GM04503 (cell line): ENCODE measurements at places on chromosomes 6 and 20.

DNA sequence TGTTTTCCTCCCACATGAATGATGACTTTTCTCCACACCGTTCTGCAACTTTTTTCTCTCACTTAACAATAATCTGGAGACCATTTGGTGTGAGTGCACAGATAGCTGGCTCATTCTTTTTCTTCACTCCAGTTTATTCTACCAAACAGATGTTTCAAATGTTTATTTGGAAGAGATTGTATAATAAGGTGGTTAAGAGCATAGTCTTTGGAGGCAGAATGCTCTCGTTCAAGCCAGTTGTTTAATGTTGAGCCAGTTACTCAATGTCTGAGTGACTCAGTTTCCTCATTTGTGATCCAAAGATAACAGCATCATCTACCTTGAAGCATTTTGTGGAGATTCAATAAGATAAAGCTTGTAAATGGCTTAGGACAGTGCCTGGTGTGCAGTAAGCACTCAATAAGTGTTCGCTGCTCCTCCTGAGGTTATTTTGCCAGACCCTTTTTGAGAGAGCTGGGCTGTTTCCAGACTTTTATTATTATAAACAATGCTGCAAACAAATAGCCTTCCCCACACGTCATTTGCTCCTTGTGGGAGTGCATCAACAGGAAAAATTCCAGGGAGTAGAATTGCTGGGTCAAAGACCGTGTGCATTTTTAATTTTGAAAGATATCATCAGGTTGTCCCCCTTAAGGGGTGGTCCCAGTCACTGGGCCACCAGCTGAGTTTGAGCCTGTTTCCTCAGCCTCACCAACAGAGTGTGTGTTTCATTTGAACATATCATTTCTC is 70.6 kb downstream of the VEGFA start:
- no peak for DNase-seq

GRCh38 chr20:23146857-23147637 is 60.9 kb upstream of the CD93 start:
- no peak for DNase-seq

DNA sequence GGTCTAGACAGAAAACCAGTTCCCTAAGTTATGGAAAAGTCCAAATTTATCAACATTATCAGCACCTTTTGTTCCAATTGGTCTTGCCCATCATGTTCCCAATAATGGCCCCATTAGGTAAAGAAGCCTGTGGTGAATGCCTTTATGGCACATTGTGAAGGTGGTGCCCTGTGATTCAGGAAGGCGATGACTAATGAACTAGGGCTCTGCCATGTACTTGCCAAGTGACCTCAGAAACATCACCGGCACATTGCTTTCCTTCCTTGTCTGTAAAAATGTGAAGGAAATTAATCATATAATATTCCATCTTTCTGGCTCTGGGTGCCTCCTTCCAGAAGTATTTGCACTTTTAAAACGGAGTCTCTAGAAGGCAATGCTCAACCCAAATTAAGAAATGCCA is 132.3 kb downstream of the UNC5CL start:
- DNase-seq: no peak

DNA sequence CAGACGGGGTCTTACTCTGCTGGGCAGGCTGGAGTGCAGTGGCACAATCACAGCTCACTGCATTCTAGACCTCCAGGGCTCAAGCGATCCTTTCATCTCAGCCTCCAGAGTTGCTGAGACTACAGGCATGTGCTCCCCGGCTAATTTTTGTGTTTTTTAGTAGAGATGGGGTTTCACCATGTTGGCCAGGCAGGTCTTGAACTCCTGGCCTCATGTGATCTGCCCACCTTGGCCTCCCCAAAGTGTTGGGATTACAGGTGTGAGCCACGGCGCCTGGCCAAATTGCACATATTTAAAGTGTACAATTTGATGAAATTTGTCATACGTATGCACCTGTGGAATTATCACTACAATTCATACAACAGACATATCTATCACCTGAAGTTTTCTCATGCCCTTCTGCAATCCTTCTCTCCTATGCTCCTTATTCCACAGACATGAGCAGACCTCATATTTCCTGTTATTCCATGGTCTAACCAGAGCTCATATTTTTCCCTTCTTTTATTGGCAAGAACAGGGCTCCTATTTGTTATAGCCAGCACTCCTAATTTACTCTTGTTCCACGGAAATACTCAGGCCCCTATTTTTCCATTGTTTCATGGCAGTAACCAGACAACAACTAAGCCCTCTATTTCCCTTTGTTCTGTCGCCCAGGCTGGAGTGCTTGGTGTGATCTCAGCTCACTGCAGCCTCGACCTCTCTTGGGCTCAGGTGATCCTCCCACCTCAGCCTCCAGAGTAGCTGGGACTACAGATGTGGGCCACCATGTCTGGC is 2.2 kb upstream of the CSTL1 start:
- DNase-seq: no peak
